ENCODE measurements at places on chromosomes 7 and 10.

- DNase-seq = peak; percentile 36
These were observed 56.9 kb downstream of the CTBP2 start for GRCh38 chr10:125103466-125103865.

DNA sequence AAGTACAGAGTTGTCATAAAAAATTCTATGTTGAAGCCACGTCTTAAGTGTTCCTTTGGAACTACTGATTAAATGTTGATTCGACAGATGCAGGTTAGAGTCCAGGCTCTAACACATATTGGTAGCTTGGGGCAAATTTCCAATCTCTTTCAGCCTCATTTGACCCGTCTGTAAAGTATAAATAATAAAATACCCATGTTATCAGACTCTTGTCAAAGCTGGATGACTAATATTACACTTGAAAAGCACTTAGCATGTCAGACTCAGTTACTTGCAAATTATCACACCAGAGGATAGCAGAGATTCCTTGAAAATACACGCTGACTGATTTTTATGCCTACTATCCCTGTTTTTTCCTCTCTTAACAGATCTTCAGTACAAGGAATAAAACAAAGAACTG, 18.1 kb upstream of the MACC1 start:
- DNase-seq = no peak

- peak; percentile 67 for DNase-seq
These were observed 1.9 kb upstream of the HOXA5 start for GRCh38 chr7:27145165-27145913.

DNA sequence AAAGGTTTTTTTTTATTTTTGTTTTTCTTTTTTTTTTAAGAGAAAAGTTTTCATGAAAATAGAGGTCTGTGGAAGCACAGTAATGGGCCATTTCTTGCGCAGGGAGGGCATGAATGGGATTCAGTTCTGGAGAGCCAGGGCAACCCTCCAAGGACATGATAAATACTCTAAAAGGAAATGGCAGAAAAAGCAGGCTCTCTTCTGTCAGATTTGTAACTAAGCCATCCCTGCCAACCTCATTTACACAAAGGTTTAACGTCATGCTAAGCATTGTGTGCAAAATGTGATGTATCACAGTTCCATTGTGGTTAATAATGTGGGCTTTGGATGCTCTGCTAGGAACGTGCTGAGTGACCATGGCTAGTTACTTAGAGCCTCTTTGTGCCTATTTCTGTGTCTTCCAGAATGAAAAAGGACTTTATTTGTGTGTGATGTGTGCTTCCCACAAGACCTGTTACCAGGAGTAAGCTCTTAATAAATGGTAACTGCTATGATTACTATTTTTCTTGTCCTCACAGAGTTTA, 1095.9 kb upstream of the SORCS1 start:
- no peak for DNase-seq

- peak; percentile 83 for DNase-seq
These were observed 108.0 kb downstream of the GRK5 start for GRCh38 chr10:119315128-119316001.

Measured in sigmoid colon (tissue), 7 donors.